ENCODE measurements at places on chromosomes 6 and 20. TPM values are rescaled to one million over a fixed set of nuclear protein-coding genes. Genes with fewer than 3 reads are reported as not detected.

GRCh38 chr6:43912598-43913371 is 142.8 kb downstream of the VEGFA start:
- DNase-seq, result peak; percentile 28

GRCh38 chr20:45347297-45347935 is 808 bp downstream of the SDC4 start:
- DNase-seq, result no peak

GRCh38 chr20:49052334-49052733 is 6.2 kb downstream of the CSE1L start:
- DNase-seq, result no peak

DNA sequence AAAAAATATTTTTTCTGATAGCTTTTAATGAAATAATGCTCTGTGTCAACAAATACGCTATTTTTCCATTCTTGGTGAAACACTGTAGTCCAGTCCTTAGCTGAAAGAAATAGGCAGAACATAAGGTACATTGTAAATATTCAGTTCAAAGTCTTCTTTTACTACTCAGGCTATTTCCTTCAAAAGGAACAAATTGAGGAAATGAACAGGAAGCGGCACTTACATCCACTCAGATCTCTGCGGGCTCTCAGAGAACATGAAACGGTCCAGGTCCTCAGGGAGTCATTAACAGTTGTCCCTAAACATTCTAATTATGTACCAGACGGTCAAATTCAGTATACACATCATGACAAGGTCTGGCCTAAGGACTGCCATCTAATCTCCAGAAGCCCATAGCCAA is 212.6 kb downstream of the KIF16B start:
- no peak for DNase-seq

GRCh38 chr6:118436482-118436881 is 111.6 kb upstream of the PLN start:
- DNase-seq, result no peak

DNA sequence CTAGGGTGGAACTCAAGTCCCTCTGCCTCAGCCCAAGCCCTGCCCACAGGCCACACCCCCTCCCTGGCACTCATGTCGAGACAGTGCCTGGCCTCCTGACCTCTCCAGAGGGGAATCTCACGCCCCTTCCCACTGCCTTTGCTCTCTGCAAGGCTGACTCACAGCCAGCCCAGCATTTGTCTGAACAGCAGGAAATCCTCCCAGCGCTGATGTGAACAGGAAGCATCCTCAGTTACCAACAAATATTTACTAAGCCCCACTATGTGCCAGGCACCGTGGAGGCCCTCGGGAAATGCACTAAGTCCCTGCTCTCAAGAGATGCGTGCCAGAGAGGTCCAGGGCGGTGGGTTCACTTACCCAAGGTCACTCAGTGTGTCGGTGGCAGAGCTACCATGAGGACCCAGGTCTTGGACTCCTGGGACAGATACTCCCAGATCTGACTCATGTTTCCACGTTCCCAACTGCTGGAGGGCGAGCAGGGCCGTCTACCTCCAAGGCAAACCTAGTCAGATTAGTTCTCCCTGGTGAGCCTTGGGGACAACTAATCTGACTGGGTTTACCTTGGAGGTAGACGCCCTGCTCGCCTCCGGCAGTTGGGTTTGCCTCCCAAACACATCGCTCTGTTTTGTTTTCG is 7.8 kb downstream of the ADA start:
- DNase-seq, result peak; percentile 69

DNA sequence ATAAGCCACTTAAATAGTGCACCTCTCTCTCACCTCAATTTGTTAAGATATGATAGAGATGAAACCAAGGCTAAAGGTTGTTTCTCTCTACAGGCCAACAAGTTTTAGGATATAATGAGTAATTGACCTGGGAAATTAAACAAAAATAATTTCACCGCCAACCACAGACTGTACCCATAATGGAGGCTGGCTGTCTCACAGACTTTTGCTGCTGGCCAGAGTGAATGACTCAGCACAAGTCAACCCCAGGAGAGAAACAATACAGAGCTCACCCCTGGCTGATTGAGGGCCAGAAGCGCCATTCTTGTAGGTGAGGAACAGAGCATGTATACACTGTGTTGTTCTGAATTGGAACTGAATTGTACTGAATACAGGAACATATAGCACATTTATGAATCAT is 99.9 kb downstream of the CAP2 start:
- no peak for DNase-seq

- no peak for DNase-seq
Measured at GRCh38 chr6:150076196-150076893, 7.4 kb upstream of the ULBP3 start.

DNA sequence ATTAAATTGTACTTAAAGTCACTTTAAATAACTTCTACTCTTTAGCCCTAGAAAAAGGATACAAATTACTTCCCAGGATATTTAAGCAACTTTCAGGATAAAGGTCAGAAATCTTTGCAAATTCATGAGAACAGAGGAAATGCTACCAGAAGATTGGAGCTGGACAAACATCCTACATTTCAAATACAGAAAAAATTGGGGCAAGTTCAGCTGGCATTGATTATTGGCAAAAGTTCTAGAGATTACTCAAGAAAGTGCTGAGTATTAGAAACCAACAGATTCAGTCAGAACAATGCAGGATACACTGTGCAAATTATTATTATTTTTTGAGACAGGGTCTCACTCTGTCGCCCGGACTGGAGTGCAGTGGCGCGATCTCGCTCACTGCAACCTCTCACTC is 6.0 kb downstream of the SLC22A23 start:
- no peak for DNase-seq

DNA sequence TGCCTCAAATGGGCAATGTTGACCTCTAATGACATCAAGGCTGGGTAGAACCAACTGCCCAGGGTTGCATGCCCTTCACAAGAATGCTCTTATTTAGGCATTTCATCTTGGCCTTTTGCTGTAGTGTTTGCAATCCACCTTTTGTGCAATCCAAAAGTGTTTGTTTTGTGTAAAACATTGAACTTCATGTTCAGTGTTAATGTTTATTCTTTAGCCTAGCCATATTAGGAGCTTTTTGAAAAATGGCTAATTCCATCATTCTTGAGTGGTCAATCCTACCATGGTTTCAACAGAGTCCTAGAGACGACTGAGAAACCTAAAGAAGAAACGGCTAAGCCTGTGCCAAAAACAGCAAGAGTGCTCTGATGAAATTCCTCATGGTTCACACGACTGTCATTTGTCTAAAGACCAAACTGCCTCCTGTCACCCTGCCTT is 279.6 kb upstream of the PRDM1 start:
- DNase-seq, result no peak

DNA sequence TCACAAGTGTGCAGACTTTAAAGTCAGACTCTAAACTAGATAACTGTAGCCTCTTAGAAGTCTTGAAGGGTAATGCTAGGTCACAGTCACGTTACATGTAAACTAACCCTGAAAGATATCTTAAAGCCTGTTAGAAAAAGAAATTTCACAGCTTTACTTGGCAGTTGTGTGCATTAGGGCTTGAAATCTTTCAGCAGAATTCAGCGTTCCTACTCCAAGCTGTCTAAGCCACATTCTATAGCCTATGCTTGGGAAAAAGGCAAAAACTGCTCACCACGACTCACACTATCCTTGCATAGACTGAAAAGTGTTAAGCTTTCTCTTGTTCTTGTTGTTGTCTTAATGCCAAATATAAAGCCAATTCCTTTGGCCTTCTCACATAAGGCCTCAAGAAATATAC is 338.0 kb upstream of the SASH1 start:
- no peak for DNase-seq

- DNase-seq, result no peak
Measured at GRCh38 chr20:63409066-63409833, 48.1 kb upstream of the CHRNA4 start.

EYA4 gene
- total RNA-seq, result 2.6 TPM

SRC gene
- 72.7 TPM for total RNA-seq

EPPIN gene
- 0.38 TPM for total RNA-seq

PCNA gene
- total RNA-seq, result 48.1 TPM

PNISR gene
- total RNA-seq, result 109 TPM

SLC24A3 gene
- total RNA-seq, result 7.9 TPM

F13A1 gene
- total RNA-seq, result 187 TPM

SLC44A4 gene
- 53.7 TPM for total RNA-seq

NHLRC1 gene
- 2.4 TPM for total RNA-seq
